ENCODE measurements at places on chromosomes 13 and 19.

GRCh38 chr19:23957660-23958281, 43.1 kb downstream of the ZNF726 start:
- DNase-seq: no peak

DNA sequence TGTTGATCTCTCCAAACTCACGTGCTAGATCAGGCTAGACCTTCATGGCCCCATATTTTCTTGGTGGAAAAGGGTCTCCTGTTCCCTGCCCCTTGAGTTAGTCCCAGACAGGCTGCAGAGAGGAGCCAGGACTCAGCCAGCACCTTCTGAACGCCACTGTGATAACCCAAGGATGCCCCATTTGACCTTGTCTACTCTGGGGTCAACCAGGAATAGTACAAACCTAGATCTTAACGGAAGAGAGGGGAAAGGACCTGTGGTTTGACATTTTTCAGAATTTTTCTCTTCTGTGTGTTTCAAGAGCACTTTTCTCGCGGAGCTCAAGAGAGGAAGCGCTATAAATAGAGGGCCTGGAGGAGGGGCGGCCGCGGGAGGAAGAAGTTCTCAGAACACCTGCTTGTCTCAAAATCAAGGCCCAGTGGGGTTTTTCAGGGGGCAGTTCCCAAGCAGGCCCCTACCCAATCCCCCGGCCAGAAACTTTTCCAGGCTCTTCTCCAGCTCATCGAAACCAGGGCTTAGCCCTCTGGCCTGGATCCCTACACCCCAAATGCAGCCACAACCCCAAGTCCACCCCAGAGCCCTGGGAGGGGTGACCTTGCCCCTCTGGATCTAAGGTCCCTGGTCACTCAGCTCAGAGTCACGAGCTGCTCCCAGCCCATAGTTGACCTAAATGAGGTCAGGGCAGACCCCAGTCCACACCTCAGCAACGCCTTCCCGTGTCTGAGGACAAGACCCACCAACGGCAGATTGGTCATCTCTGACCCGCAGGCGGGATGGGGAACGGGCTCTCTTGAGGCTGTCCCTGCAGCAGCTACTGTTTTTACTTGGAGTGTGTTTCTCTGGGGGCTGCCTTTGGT, 75.6 kb upstream of the TM9SF2 start:
- DNase-seq: no peak

DNA sequence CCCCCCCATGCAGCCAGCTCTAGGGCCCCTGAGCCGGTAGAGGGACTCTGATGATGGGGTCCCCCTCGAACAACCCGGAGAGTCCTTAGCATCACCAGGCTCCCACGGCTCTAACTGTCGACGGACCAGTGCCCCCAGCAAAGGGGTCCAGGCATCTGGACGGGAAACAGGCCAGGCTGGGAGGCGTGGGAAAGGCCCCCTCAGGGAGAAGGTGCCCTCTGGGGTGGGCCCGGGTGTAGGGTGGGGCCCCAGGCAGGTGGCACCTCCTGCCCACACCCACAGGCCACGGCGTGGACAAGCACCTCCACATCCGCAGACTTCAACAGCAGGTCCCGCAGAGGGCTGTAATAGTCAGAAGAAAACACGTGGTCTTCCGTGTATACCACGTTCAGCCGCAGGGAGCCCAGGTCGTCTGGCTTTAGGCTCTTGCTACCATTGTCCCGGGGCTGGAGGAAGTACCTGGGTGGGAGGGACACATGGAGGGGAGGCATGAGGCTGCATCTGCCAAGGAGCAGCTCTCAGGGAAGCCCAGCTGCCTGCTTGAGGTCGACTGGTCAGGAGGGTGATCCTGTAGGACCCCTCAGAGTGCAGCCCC, 44.7 kb upstream of the C13orf46 start:
- DNase-seq: no peak

DNA sequence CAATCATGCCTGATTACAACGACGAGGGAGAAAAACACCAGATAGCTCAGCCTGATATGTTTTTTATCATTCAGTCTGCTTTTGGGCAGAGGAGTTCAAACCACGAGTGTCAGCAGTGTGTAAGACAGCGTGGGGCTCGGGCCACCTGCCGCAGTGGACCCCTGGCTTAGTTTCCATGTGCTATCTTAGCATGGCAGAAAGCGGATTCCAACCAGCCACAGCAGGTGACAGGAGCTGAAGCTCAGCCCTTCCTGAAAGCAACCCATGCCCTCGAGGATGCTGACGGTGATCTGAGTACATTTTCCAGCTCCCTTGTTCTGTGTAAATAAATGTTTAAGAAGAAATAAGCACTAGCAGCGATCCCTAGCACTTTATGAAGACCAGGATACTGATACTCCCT, 32.2 kb upstream of the MBNL2 start:
- no peak for DNase-seq

- DNase-seq: no peak
Observed at GRCh38 chr19:35512831-35513627, 420 bp downstream of the DMKN start.

- DNase-seq: no peak
Observed at GRCh38 chr19:38183251-38183897, 40.6 kb downstream of the DPF1 start.

GRCh38 chr13:74633734-74634133, 499.5 kb upstream of the KLF12 start:
- DNase-seq: no peak

- DNase-seq: no peak
Observed at GRCh38 chr13:31860002-31860401, 120.7 kb downstream of the RXFP2 start.

- DNase-seq: no peak
Observed at GRCh38 chr13:67372868-67373464, 142.8 kb upstream of the PCDH9 start.

GRCh38 chr13:50609011-50609410, 234.5 kb downstream of the DLEU7 start:
- no peak for DNase-seq

DNA sequence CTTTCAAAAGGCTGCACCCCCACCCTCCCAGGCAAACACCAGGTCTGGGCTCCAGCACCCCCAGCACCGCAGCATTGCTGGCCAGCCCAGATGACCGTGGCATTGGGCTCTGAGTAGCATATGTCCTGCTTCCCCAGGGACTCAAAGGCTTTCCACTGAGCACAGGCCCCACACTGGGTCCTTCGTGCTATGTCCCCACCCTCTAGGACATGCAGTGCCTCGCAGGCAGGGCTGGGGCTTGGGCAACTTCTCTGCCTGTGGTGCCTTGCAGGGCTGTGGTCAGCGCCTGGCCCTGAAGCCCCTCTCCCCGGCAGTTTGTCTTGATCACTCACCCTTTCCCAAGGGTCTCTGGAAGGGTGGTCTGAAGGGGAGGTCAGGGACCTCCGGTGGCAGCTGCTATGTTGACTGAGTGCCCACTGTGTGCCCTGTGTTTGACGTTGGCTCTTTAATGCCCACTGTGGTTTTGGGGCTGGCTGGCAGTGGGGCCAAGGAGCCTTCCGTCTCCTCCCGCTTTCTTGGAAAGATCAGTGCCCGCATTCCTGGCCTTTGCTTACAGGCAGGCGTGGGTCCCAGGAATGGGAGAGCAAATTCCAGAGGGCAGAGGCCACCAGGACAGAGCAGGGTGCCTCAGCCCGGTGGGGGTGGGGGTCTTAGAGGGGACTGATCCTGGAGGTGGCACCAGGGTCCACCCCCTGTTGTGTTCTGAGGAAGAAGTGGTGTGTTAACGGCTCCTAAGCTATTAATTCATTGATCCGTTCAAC, 20.3 kb upstream of the CRTC1 start:
- DNase-seq: no peak

GRCh38 chr19:35105411-35106290, 10.0 kb upstream of the FXYD3 start:
- no peak for DNase-seq

DNA sequence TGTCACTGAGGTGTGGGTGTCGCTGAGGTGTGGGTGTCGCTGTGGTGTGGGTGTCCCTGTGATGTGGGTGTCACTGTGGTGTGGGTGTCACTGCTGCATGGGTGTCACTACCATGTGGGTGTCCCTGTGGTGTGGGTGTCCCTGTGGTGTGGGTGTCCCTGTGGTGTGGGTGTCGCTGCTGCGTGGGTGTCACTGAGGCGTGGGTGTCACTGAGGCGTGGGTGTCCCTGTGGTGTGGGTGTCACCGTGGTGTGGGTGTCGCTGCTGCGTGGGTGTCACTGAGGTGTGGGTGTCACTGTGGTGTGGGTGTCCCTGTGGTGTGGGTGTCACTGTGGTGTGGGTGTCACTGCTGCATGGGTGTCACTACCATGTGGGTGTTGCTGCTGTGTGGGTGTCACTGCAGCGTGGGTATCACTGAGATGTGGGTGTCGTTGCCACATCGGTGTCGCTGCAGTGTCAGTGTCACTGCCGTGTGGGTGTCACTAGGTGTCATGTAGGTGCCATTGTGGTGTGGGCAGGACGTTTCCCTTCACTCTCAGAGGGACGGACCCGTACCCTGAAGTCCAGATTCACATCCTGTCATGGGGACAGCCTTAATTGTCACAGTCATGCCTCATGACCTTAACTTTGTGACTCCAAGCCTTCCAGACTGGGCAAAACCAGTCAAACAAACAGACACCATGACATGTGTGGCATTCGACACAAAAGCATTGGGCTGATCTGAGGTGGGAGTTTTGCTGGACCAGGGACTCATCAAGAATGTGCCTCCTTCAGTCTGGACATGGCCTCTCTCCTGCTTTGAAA, 12.7 kb upstream of the GAS6 start:
- no peak for DNase-seq

DNA sequence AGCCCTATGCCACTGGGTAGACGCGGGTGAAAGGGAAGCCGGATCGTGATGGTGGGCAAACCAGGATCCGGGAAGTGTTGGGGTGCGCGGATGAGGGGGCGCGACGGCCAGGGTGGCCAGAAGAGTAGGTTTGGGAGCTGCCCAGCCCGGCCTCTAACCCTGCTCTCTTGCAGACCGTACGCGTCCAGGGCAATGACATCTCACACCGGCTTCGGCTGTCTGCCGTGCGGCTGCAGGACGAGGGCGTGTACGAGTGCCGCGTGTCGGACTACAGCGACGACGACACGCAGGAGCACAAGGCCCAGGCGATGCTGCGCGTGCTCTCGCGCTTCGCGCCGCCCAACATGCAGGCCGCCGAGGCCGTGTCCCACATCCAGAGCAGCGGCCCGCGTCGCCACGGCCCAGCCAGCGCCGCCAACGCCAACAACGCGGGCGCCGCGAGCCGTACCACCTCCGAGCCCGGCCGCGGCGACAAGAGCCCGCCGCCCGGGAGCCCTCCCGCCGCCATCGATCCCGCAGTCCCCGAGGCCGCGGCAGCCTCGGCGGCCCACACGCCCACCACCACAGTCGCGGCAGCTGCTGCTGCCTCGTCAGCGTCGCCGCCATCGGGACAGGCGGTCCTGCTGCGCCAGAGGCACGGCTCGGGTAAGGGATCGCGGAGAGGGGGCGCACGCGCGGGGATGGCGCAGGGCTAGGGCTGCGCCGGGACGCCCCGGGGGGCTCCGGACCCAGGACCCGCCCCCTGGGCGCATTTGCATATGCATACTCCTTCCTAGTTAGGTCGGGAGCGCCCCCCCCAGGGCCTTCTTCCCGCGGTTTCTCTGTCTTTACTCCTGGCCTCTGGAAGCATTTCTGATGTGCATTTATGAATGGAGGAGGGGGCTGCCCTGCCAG, 4.1 kb downstream of the VSTM2B start:
- no peak for DNase-seq

- DNase-seq: no peak
Observed at GRCh38 chr13:73451221-73452029, 392.6 kb downstream of the KLF5 start.

DNA sequence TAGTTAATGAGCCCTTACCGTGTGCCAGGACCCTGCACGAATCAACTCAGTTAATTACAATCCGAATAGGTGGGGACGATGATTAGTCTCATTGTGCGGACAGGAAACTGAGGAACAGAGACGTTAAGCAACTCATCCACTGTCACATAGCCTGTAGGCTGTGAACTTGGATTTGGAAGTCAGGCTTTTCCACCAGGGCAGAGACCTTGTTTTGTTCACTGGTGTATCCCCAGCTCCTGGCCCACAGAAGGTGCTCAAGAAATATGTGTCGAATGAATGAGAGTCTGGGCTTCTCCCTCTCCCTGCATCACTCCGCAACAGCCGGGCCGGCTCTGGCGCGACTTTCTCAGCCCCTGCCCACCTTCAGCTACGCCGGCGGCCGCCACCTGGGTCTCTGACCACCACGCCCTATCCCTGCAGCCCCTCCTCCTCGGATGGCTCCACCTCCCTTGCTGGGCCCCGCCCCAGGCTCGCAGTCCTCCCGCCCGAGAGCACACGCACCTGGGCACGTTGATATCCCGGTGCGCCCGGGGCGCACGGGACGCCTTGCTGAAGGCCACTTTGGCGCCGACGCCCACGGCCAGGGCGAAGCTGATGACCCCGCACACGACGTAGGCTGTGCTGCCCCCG, 1.3 kb downstream of the SHISA7 start:
- no peak for DNase-seq

- no peak for DNase-seq
Observed at GRCh38 chr19:13887517-13887916, 10.6 kb downstream of the NANOS3 start.

DNA sequence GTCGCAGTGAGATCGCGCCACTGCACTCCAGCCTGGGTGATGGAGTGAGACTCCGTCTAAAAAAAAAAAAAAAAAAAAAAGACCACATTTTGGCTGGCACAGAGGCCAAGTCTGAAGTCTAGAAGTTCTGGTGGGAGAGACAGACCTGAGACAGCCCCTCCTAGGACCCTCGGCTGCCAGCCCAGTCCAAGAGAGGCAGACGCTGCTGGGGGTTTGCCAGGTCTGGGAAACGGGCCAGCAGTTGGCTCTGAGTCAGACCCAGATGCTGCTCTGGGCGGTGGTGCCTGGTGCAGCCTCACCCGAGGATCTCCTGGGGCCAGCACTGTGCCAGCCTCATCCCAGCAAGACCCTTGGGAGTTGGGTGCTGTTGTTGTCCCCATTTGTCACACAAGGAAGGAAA, 5.8 kb downstream of the FCHO1 start:
- no peak for DNase-seq

DNA sequence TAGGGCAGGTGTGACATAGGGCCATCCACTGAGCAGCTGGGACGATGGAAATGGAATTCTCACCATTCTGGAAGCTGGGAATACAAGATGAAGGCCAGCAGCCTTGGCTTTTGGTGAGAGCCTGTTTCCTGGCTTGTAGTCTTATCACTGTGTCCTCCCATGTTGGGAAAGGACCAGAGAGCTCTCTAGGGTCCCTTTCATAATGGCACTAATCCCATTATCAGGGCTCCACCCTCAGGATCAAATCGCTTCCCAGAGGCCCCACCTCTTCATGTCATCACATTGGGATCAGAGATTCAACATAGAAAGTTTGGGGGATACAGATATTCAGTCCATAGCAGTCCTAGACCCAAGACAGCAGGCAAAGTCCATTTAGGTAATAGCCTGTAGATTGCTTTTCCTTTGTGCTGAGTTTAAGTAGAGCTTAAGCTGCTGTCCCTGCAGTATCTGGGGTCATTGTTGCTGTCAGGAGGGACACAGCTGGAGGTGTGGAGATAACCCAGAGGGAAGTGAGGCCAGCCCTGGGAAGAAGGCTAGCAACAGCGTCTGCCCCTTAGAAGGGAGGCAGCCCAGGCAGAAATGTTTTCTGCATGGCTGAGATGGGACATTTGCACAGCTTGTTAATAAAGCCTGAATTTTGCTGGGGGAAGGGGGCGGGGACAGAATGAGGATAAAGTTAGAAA, 136.5 kb upstream of the GPR12 start:
- no peak for DNase-seq

GRCh38 chr19:16893686-16893989, 4.8 kb downstream of the F2RL3 start:
- no peak for DNase-seq
